Vagina (tissue), 2 donors: ENCODE measurements at places on chromosomes 1 and 21.

- no peak for DNase-seq
These were observed 509 bp downstream of the ADAMTS4 start for GRCh38 chr1:161198194-161198896.

DNA sequence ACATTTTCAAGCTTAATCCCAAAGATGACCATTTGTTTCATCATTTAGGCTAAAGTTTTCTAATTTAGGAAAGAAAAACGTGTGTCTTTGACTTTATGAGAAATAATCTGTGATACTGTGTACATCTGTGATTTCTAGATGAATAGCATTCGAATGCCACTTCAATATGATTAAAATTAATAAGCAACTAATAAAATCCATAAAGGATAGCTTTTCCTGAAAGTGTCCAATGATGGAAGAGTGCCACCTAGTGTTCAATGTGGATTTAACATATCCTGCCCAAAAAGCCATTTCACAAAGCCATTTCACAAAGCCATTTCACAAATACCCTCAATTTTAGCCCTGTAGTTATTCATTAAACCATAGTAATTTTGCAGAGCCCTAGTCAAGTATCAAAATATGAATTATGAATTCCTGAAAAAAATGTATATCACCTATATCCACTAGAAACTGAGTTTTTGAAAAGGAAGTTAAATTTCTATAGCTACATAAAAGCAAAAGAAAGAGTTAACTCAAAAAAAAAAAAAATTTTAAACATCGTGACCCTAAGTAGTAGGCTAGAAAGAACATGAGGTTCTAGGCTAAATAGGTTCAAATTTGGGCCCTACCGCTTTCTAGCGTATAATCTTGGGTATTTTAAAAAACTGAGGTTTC lies 19.1 kb downstream of the NME7 start:
- no peak for DNase-seq

DNA sequence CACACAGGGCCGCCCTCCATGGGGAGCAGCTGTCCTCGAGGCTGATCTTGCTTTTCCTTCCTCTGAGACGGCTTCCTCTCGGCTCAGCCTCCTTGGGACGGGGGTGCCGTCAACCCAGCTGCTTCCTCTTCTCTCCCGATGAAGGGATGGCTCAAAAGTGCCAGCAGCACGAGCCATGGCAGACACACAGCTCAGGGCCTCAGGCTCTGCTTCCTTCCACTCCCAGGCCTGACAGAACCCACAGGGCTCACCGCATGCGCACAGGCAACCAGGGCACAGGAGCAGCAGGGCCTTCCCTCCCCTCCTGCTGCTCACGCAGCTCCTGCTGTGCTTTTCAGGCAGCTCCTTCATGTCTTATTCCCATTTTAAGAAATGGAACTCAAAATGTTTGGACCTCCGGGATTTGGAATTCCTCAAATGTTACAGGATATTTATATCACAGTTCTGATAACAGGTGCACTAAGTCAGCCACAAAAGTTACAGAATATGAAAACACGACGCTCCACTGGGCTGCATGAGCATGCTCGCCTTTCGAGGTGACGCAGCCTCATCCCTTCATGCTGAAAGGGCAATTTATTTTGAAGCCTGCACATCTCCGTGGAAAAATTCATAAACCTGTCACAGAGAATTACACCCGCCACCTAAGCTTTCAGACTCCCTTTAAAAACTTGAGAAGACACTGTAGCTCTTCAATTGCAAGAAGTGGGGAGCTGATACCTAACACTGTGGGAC lies 84.4 kb downstream of the HSF2BP start:
- DNase-seq, result no peak

GRCh38 chr21:43924421-43925095 lies 59.5 kb downstream of the AGPAT3 start:
- DNase-seq, result no peak

DNA sequence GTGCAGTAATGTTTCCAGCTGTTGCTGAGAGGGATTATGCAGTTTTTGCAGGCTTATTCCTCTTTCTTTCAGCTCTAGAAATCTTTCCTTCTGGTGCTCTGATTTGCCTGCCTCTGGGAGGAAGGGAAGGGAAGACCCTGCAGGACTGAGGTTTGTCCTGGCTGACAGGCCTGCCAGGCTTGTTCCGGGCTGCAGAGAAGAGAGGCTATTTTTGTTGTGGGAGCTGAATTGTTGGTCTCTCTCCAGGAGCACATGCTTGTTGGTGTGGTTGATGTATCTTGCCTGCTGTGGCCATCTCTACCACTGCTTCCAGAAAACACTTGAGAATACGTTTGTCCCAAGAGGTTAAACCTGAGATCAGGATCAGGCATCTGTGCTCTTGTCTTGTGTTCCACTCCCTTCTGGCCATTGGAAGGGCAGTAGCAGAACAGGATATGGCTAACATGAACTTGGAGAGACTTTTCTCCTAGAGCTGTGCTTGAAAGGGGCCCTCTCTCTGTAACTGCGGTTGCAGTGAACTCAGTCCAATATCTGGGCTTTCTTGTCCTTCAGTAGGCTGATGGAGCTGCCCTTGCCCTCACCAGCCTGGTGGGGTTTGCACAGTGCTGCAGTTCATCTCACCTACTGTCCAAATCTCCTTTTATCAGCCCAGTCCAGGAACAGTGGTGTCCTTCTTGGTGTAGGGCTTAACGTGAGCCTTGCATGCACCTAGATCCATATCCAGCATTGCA lies 21.5 kb upstream of the SLC25A34 start:
- DNase-seq, result no peak

GRCh38 chr1:67561704-67562113 lies 123.3 kb upstream of the GADD45A start:
- DNase-seq, result no peak

DNA sequence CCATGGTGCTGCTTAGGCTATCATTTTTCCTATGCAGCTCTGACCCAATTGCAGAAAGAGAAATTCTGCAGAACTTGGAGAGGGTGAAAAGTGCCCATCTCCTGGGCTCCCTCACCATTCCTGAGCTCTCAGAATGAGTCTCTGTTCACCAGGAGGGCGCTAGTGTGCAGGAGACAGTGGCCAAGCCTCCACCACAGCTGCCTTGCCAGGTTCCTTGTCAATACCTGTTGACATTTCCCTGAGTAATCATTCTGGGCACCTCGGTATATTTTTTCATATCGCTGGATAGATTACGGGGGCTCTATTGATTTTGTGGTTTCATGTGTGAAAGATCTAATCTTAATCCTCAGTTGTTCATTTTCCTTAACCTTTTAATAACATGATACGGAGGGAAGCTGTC lies 13.0 kb upstream of the C8B start:
- DNase-seq, result no peak

DNA sequence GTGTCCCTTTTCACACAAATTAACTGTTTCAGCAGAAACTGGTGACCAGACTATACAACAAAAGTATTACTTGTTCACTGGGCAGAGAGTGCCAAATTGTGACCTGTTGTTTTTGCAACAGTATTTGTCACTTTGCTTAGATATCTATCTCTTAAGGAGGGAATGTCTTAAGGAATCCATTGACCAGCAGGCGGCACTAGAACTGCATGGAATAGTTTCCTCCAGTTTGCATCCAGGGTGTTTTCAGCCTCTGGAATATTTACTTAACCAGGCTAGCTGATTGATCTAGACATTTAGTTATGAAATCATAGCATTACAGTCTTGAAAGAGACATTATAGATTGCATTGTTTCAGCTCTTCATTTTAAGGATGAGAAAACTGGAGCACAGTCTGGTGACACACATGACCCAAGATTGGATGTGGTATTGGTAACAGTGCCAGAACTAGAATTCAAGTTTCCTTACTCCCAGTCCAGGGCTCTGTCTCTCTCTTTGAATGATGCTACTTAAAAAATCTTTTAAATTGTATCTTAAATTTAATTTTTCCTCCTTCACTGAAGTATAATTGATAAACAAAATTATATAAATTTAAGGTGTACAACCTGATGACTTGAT lies 16.9 kb downstream of the RPTN start:
- no peak for DNase-seq

DNA sequence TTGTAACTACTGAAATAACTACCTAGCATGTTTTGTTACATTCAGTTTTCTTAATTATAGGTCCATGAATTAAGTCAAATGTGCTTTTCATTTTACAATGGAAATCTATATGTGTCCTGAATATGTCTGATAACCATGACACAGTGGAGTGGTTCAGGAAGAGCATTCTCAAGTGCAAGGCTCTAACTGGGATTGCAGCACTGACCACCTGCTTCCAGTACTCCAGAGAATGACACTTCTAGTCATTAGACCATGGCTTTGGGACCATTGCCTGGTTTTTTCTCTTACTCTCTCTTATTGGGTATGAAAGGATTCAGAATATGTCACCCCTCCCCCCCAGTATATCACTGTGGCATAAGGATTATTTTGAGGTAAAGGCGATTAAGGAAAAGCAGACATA lies 204.9 kb upstream of the CACYBP start:
- no peak for DNase-seq

DNA sequence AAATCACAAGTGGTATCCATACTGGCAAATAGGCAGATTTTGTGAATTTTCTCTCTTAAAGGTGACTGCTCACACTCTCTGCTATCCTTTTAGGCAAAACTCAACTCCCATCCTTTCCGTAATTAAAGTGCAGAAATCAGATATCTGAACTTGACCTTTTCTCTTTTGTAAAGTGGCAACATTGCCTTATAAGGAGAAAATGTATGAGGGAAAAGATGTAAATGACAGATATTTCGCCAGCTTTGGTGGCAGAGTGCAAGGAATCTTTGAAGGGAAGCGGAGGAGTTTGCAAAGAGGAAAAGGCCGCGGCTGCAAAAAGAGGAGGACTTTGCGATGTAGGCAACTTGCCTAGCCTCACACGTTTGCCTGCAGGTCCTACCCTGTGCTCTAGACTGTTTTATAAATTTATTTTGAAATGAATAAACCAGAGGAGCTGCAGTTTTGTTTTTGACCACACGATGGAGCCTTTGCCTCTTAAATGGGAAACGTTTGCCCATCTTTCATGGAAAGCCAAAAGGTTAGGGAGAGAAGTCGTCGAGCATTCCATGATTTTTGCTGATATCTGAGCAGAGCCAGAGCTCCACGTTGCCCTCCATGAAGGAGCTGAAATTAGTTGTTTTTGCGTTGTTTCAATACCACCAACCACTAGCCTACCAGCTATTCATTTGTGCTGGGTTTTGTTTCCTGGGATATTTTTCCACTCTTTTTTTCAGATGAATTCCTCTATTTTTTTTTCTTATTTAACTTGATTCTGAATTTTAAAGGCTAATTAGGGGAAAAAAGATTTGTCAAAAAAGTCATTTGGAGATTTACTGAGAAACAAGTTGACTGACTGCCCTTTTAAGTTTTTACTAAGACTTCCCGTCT lies 242.3 kb downstream of the LMX1A start:
- no peak for DNase-seq

GRCh38 chr1:7613851-7614205 lies 157.3 kb upstream of the VAMP3 start:
- DNase-seq, result no peak

DNA sequence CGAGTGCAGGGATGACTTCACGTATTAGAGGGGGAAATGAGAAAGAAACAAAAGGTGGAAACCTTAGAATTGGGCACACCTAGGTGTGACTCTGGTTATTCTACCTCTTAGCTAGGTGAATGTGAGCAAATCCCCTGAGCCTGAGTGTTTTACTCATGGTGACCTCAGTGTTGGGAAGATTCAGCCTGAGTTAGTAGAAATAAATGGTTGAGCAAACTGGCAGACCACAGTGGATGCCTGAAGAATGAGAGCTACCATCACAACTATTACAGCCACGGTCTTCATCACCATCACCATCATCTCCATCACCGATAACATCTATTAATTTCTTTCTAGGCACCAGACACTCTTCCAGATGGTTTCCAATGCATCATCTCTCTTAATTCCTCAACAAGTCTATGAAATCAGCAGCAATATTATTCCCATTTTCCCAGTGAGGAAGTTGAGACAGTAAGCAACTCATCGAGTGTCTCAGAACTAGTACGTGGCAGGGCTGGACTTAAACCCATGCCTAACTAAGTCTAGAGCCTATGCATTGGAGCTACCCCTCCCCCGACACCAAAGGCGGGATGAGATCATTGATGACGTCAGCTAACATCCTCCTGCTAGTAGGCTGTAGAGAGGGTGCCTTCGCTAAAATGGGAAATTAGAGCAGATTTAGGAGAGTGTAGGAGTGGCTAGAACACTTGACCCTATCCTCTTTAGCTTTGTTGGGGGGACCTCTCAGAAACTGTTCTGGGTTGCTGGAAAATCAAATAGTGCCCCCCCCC lies 7.9 kb upstream of the KAZN start:
- no peak for DNase-seq

- no peak for DNase-seq
These were observed 10.7 kb downstream of the ZNF648 start for GRCh38 chr1:182050481-182051448.
